ENCODE measurements at places on chromosomes 5 and 9.

DNA sequence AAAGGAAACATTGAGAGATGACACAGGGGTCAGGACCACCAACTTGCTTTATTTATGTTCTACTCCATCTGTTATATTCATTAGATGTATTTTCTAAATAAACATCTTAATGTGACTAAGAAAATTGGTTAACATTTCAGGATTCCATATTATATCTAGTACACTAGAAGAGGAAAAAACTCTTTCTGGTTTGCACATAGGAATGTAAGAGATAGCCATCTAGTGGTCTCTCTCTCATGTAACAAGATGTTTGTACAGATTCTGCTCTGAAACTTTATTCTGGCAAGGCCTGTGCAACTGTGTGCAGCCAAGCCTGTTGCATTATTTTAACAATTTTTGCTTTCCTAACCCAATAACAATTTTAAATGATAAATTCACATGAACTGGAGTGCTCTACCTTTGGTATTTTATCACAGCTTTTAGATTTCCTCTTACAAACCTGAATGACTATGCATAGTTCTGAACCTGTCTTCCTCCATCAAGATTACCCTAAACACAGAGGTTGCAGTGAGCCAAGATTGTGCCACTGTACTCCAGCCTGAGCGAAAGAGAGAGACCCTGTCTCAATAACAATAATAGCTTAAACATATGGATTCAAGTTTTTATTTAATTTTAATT is 148.2 kb downstream of the GIN1 start:
- no peak for DNase-seq

DNA sequence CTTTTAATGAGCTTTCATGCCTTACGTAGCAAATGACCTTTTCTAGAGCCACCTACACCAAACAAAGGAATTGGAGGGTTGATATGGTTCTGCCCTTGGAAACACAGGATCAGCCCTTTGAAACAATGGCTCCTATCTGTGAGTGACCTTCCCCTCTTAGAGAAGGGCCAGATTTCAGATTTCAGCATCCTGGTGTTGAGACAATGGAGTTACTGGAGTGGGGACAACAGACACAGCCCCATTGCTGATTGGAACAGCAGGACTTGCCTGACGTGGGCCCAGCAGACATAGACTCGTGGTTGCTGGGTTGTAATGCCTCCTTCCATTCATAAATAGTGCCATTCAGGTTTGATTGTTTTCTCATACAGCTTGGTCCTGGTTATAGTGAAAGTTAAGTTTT is 96.0 kb downstream of the GALNT10 start:
- no peak for DNase-seq

- no peak for DNase-seq
These were observed 99.0 kb downstream of the ADAMTS2 start for GRCh38 chr5:179246227-179246626.

DNA sequence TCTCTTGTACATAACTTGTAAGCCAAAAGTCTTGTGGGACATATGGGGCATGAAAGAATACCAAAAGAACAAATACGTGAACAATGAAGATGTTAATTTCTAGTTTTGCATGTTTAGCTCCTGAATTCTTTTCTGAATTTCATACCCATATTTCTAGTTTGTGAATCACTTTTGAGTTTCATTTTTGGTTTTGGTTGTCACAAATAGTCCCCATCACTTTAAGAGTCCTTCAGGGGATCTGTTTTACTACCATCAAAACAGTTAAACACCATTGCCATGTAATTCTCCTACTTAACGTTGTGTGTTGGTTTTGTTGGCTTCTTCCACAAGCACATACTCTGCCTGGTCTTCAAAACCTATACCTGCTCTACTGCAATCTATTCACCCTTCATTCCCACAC is 27.0 kb downstream of the VCAN start:
- DNase-seq: no peak

GRCh38 chr5:173410459-173411233 is 82.4 kb upstream of the STC2 start:
- no peak for DNase-seq

DNA sequence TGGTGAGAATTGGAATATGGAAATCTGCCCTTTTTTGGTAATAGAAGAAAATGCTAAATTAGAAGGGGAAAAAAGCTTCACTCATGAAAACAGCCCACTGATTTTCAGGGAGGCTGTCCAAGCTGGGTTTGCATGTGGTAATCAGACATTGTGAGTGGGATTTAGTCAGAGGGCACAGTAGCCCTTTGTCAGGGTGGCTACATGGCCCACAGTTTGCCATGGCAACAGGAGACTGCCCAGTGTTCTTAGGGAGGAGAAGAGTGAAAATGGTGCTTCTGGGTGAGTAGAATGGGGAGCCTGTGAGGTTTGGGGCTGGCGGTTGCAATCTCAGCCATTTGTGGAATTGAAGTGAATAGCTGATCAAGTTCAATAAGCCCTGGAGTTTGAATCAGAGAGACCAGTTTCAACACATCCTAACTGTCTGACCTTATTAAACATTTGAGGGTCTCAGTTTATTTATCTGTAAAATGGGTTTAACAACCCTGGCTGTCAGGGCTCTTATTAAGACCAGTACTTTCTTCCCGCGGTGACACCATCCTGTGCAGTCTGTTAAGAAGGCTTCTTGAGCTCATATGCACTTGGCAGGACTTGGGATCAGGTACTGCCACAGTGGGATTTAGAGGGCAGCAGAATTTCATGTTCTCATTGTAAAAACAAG is 107.6 kb upstream of the TNC start:
- DNase-seq: no peak

DNA sequence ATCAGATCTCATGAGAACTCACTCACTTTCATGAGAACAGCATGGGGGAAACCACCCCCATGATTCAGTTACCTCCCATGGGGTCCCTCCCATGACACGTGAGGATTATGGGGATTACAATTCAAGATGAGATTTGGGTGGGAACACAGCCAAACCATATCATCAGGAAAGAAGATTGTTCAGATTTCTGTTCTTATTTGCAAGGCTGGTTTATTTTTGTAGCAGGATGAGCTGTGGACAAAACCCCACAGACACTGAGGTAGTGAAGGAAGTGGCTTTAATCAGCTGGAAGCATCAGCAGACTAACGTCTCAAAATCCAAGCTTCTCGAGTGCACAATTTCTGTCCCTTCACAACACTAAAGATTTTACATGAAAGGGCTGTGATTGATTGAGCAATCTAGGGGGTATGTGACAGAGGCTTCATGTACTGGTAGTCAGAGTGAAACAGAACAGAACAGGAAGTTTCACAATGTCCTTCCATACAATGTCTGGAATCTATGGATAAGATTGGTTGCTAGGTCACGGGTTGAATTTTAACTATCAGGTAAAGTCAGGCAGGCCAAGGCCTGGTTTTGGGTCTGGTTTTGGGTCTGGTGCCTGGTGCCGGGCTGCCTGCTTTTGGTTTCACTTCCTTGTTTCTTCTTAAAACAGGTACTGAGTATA is 91.3 kb upstream of the ZNF366 start:
- DNase-seq: peak; percentile 20

GRCh38 chr9:3900673-3901318 is 375.0 kb upstream of the RFX3 start:
- DNase-seq: no peak
